ENCODE measurements at places on chromosomes 1 and 21.

DNA sequence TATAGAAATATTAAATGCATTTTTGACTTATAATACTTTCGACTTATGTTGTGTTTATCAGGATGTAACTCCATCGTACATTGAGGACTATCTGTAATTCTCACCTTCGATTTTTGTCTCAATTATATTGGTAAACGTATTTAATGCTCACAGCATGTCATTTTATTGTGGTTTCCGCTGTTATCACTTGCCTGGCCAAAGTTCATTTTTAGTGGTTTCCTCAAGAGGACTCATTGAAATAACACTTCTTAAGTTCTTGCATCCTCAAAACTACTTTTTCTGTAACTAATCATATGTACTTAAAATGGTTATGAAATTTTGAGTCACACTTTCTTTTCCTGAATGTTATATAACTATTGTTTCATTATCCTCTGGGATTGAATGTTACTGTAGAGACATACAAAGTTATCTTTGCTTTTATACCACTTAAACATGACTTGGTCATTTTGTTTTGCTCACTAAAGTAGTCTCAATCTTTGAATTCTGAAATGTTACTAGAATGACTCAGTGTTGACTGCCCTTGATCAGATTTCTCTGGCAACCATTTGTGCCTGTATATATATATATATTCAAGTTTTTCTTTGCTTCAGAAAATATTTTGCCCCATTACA lies 289.6 kb upstream of the PROX1 start:
- H3K27ac ChIP-seq: no peak overlapping the region
- H3K36me3 ChIP-seq: no peaks in the 10 kb centered on the region
- no peaks in the 10 kb centered on the region for H3K27me3 ChIP-seq
- H3K4me1 ChIP-seq: no peaks in the 10 kb centered on the region
- no peak for DNase-seq

DNA sequence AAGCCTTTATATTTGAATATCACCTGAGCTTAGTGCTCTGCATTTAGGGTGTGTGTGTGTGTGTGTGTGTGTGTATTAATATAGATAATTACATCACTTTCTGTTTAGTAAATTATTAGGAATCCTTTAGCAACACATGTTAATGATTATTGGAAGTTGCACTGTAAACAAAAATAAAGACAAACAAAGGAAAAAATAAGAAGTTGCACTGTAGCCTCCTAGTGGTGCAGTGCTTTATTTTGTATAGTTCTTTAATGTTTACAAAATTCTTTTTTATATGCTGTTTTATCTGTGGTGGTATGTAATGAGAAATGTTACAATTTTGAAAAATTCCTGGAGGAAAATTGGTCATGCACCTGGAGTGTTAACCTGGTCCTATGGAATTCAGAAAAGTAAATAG lies 69.2 kb downstream of the UBE4B start:
- no peak overlapping the region for H3K4me3 ChIP-seq
- DNase-seq: no peak

DNA sequence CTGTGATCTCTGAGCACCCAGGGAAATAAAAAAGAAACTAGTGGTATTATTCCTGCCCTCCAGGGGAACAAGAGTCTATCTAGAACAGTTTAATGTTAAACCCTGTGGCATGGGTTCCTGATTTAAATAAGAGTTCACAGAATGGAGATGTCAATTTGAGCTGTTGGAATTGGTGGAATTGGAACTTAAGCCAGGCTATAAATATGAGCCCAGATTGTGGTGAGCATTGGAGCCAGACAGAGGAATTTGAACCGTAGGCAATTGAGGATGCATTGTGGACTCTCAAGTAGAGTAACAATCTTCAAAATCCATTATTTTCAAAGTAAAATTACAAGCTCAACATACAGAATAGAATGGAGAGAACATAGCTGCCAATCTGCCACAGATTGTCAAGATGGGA lies 98.2 kb downstream of the NEK7 start:
- H3K36me3 ChIP-seq: no peaks in the 10 kb centered on the region
- no peaks in the 10 kb centered on the region for H3K27me3 ChIP-seq
- H3K27ac ChIP-seq: no peak overlapping the region
- no peak for DNase-seq

DNA sequence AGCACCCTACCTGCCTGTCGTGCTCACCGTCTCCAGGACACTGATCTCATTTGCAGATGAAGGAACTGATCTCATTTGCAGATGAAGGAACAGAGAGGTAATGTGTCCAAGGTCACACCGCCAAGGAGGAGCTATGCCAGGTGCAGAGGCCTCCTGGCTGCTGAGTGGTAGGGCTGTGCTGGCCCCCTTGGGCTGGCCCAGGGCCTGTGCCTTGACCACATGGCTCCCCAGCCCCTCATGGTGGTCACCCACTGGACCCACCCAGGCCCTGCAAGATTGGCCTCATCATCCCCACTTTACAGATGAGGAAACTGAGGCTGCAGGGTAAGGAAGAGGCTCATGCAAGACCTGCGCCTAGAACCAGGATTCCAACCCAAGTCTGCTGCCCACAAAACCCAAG lies 628.3 kb downstream of the MATN1 start:
- H3K4me1 ChIP-seq: no peaks in the 10 kb centered on the region
- H3K4me3 ChIP-seq: no peak overlapping the region
- H3K36me3 ChIP-seq: no peaks in the 10 kb centered on the region
- DNase-seq: no peak
- no peak overlapping the region for H3K27ac ChIP-seq
- H3K27me3 ChIP-seq: no peaks in the 10 kb centered on the region

DNA sequence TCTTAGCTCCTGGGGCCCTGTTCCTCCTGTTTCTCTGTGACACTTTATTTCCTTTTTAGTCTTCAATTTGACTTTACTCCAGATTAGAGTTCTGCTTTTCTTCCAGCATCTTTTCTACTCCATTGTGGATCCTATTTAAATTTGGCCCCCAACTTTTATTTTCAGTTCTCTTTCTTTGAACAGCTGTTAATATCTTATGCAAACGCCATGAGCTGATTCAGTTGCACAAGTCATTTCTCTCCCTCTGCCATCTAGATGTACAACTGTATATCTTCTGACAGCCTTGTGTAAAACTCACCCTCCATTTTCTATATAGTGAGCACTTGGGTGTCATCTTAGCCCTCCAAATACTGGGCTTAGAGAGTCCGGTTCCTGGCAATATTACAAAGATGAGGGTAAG lies 42.2 kb downstream of the SPATA17 start:
- H3K27ac ChIP-seq: no peak overlapping the region
- H3K36me3 ChIP-seq: no peaks in the 10 kb centered on the region
- no peaks in the 10 kb centered on the region for H3K27me3 ChIP-seq
- no peak for DNase-seq

- no peaks in the 10 kb centered on the region for H3K36me3 ChIP-seq
- no peak overlapping the region for H3K27ac ChIP-seq
- H3K27me3 ChIP-seq: peaks cover 15% of the 10 kb centered on the region
- DNase-seq: no peak
- no peak overlapping the region for H3K4me3 ChIP-seq
These were observed 52.5 kb downstream of the NMNAT2 start for GRCh38 chr1:183365676-183366075.

- peaks cover 8% of the 10 kb centered on the region for H3K4me1 ChIP-seq
- H3K36me3 ChIP-seq: no peaks in the 10 kb centered on the region
- H3K27ac ChIP-seq: no peak overlapping the region
- no peaks in the 10 kb centered on the region for H3K27me3 ChIP-seq
- no peak for DNase-seq
These were observed 134.8 kb downstream of the FGGY start for GRCh38 chr1:59431566-59432294.

DNA sequence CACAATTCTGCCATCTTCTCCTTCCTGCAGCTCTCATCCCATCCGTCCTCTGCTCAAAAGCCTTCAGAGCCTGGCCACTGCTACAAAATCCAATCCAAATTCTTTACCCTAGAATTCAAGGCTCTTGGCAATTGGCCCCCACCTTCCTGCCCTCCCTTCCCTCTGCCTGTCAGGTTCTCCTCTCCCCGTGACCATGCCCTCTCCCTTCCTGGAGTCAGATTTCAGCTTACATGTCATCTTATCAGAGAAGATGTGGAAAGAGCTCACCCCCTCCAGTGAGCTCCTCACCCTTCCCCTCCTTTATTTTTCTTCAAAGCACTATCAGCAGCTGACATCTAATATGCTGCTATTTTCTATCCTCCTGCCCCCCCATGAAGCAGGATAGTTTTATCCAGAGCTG lies 86.9 kb downstream of the GRIK3 start:
- no peak for DNase-seq
- H3K4me1 ChIP-seq: no peaks in the 10 kb centered on the region

DNA sequence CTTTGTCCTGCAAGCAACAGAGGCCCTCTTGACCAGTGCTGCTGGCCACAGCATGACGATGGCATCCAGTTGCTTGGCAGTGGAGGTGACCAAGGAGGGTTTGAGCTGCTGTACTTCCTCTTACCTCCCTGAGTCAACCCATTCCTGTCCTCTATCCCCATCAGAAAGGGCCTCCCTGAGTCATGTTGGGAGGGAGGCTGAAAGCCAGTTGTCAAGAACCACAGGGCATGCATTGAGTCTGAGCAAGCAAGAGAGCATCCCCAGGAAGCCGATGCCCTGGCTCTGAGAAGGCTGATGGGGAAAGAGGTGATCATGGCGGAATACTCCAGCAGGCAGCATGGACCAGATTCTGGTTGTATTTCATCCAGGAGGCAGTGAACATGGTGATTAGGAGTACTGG lies 69.6 kb downstream of the LACTBL1 start:
- H3K36me3 ChIP-seq: no peaks in the 10 kb centered on the region
- H3K27me3 ChIP-seq: peaks cover 32% of the 10 kb centered on the region
- H3K27ac ChIP-seq: no peak overlapping the region
- no peak overlapping the region for H3K4me3 ChIP-seq

GRCh38 chr1:168628807-168629206 lies 52.4 kb downstream of the XCL1 start:
- no peaks in the 10 kb centered on the region for H3K36me3 ChIP-seq
- H3K4me3 ChIP-seq: no peak overlapping the region
- peaks cover 7% of the 10 kb centered on the region for H3K27me3 ChIP-seq
- DNase-seq: no peak
- H3K27ac ChIP-seq: no peak overlapping the region

GRCh38 chr1:53948291-53948690 lies 2.1 kb downstream of the LRRC42 start:
- H3K27ac ChIP-seq: no peak overlapping the region
- peaks cover 22% of the 10 kb centered on the region for H3K4me1 ChIP-seq
- H3K4me3 ChIP-seq: no peak overlapping the region
- peaks cover 50% of the 10 kb centered on the region for H3K36me3 ChIP-seq
- no peak for DNase-seq

DNA sequence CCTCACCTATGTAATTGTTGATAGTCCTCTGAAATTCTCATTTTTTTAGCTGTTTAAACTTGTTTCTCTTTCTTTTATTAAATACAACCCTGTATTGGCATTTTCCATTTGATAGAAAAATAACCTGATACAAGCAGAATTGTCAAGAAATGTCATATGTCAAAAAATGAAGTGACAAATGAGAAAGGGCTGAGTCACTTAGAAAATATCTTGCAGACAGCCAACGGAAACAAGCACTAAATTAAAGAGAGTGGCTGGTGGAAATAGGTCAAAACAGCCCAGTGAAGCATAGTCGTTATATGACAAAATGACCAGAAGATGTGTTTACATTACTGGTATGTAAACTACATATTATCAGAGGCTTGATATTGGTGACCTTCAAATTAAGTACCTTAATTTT lies 484.4 kb downstream of the PLA2G4A start:
- H3K27ac ChIP-seq: no peak overlapping the region
- H3K36me3 ChIP-seq: no peaks in the 10 kb centered on the region

- H3K4me1 ChIP-seq: no peaks in the 10 kb centered on the region
- H3K36me3 ChIP-seq: no peaks in the 10 kb centered on the region
- H3K27me3 ChIP-seq: no peaks in the 10 kb centered on the region
- H3K4me3 ChIP-seq: no peak overlapping the region
- H3K27ac ChIP-seq: no peak overlapping the region
- no peak for DNase-seq
These were observed 93.8 kb downstream of the MAP3K21 start for GRCh38 chr1:233421293-233421692.

DNA sequence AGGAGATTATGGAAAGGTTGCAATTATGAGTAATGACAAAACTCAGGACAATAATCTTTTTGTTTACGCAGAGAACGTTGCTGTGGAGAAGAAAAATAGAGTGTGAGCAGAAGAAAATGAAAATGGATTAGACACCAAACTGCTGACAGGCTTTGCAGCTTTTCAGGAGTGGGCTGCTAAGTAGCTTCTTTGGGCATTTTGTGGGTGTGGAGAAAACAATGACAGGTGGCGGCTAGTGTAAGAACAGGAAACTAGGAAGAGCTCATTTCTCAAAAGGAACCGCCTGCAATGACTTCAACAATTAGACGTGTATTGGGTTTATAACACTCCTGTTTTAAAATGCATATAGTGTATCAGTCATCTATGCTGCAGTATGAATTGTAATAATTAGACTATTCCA lies 18.3 kb upstream of the PALMD start:
- H3K27ac ChIP-seq: no peak overlapping the region
- H3K27me3 ChIP-seq: no peaks in the 10 kb centered on the region
- no peak for DNase-seq
- H3K4me1 ChIP-seq: no peaks in the 10 kb centered on the region
- H3K4me3 ChIP-seq: no peak overlapping the region
- H3K36me3 ChIP-seq: no peaks in the 10 kb centered on the region

GRCh38 chr1:84387480-84388163 lies 10.7 kb upstream of the DNASE2B start:
- H3K27me3 ChIP-seq: no peaks in the 10 kb centered on the region
- no peaks in the 10 kb centered on the region for H3K36me3 ChIP-seq
- no peak for DNase-seq
- H3K4me3 ChIP-seq: no peak overlapping the region
- no peaks in the 10 kb centered on the region for H3K4me1 ChIP-seq

DNA sequence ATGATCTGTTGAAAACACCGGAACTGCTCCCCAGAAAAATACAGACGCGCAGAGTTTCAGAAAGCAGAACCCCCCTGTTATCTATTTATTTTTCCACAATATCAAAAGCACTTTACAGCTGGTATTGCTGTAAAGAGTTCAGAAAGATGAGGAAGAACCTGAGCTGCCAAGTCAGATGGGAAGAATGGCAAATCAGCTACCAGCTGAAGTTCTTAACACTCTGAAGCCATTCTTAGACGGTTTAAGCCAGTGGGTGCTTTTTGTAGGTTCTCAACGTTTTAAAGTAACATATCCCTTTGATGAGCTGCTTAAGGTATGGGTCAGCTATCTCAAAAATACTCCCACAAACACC lies 714 bp upstream of the AKIRIN1 start:
- peak overlapping the region; percentile 99 for H3K4me3 ChIP-seq
- H3K4me1 ChIP-seq: no peaks in the 10 kb centered on the region
- peaks cover 29% of the 10 kb centered on the region for H3K36me3 ChIP-seq
- no peak for DNase-seq
- no peaks in the 10 kb centered on the region for H3K27me3 ChIP-seq

GRCh38 chr1:212699104-212699624 lies 476 bp downstream of the BATF3 start:
- peak overlapping the region; percentile 46 for H3K4me3 ChIP-seq
- H3K27ac ChIP-seq: no peak overlapping the region
- H3K36me3 ChIP-seq: no peaks in the 10 kb centered on the region
